ENCODE measurements at places on chromosomes 2 and 18.

DNA sequence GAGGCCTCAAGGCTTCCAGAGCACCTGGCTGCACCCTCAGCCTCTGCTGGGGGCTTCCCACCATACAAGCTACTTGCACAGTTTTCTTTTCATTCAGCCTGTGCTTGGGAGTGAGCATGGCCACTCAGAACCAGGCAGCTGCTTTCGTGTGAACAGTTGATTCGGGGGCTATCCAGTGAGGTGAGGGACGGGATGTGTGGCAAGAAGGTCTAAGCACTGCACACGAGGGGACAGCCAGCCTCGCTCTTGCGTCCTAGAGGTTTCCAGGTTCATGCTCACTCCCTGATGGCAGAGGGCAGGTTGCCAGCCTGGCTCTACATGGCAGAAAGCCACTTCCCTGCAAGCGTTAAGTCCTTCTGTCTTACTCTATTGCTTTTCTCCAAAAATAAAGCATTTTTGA, 146.2 kb downstream of the MBP start:
- DNase-seq: peak; percentile 22

- no peak for DNase-seq
These were observed 260.0 kb downstream of the ASXL3 start for GRCh38 chr18:33838054-33838453.

- no peak for DNase-seq
These were observed 710 bp upstream of the TMSB10 start for GRCh38 chr2:84904717-84905174.

DNA sequence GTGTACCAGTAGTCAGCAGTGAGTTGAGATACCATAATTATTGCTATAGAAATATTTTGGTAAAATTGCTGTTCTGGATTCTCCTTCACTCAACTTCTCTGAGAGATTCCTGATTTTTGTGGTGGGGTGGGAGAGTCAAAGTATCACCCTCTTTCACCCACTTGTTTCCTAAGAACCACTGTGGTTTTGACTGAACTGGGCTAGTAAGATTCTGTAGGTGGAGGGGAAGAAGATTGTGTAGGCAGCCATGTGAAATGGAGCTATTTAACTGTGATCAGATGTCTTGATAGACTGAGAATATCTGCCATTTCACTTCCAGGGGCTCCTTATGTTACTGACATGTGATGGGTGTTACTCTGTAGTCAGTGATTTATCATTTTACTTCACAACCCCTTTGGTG, 45.3 kb downstream of the BIRC6 start:
- DNase-seq: no peak

GRCh38 chr2:240789051-240789453, 31.0 kb downstream of the KIF1A start:
- no peak for DNase-seq

DNA sequence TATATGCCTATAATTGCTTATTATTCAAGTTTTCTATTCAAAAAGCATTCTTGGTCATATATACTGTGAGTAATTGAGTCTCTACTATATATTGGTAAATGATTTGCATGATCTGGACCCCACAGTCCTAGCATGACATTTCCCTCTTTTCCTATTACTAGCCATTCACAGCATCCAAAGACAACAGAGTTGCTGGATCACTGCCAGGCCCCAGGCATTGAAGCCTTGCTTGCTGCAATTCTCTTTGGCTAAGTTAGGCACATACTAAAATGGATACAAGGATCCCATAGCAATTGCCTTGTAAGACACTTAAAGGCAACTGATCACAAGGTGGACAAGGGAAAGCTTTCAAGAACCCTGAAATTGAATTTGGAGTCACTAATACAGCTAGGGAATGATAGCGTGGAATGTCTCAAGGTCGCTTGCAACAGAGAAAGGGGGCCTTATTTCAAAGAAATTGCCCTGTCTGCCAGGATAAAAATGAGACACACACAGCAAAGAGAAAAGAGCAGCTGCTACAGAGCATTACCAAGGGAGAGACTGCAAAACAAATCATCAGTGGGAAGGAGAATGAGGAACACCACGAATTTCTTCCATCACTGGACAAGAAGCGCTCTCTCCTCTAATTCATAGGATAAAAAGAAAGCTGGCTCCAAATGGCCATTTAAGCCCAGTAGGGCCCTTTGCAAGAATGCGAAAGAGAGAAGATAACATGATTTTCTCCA, 77.1 kb upstream of the EPHA4 start:
- peak; percentile 41 for DNase-seq

DNA sequence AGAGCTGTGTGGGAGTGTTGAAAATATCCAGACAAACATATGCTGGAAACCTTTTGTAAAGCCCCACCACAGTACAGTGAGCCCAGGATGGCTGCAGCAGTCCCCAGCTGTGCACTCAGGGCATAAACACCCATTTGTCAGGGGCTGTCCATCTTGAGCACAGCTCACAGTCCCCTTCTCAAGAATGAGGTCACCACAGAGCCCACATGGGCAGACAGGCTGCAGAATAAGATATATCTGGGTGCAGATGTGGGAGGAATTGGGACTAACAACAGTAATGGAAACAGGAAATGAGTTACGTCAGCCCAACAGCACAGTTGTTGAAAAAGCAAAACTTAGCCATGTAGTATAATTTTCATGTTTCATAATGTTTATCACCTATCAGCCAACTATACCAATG, 219.6 kb downstream of the ETAA1 start:
- DNase-seq: no peak

DNA sequence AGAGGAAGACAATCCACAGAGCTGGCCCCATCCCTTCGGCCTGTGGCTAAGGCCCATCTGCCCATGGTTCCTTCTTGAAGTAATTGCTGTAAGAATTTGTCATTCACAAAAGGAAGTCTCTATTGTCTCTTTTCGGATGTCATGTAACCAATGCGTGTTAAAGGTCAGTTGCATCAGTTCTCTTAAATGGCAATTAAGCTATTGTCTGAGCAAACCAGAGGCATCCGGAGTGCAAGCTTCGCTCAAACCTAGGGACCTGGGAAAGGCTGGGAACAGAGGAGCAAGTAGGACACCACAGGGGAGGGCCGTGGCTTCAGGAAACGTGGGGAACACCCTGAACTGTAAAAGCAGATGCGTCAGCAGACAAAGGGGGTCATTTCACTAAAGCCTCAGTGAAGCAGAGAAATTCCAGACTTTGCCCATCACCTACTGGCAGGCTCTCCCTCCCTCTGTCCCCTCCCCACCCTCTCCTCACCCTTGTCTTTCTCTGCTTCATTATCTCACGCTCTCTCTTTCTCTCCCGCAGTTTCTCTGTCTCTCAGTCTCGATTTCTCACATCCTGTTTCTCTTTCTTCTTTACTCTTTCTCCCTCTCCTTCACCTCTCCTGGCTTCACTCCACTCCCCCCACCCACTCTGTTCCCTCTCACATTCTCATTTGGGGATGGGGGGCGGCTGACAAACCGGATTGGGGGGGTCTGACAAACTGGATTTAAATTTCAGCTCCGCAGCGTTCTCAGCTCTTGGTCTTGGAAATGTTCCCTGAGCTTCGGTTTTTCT, 204.6 kb upstream of the TNP1 start:
- DNase-seq: no peak

DNA sequence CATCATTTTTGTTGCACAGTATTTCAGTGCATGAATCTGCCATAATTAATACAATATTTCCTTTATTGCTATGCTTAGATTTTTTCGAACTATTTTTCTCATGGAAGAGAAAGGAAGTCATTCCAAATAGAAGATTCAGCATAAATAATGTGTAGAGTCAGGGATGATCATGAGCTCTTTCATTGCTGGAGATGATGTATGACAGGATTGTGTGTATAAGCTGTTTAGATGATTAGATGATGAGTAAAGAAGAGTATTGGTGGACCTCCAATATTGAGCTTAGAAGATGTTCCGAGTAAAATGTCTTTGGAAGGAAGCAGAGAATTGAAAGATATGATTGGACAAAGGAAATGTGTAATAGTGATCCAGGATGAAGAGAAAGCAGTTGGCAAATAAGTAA, 364.5 kb downstream of the PARD3B start:
- no peak for DNase-seq

DNA sequence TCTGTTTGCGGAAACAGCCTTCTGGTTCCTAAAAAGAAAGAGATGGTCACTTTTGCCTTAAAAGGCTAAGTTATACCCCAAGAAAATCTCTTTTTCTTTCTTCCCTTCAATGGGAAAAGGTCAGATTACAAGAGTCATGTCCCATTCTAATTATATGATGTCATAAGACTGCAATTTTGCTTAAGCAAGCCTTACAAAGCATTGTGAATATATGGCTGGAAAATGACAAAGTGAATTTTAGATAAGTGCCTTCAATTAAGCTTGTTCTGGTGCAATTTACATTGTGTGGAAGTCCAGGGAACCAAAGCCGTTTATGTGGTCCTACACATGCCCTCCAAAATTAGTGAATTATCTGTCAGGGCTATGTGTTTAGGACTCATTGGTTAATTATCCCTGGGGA, 7.6 kb upstream of the BMP10 start:
- DNase-seq: no peak

- DNase-seq: peak; percentile 74
These were observed 3.1 kb upstream of the SEH1L start for GRCh38 chr18:12944709-12945108.

DNA sequence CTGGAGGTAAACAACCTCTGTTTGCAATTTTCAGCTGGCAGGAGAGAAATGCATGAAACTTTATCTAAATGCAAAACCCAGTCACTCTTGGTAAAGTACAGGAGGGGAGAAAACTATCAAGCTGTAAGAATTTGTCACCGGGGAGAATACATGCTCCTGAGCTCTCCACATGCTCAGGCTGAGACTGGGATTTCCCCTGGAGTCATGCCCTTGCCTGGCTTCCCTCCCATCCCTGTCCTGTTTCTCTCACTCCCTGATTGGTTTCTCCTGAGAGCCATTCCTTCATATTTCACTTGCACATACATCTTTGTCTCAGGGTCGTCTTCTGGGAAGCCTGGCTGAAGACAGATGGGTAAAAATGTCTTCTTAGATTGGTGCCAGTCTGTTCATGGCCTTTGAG, 52.9 kb upstream of the SPATS2L start:
- DNase-seq: no peak

DNA sequence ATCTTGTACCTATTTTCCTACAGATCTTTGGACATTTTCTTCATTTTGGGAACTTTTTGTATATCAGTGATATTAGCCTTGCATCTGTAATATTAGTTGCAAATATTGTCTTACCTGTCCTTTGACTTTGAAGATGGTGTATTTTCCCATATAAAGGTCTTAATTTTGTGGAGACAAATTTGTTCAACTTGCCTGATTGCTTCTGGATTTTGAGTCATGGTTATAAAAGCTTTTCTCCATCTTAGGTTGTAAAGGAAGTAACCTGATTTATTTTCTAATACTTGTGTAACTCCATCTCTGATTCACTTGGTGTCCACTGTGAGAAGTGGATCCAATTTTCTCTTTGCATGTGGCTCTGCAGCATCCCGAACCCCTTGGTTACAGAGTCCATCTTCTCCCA, 97.7 kb upstream of the OTOS start:
- no peak for DNase-seq

DNA sequence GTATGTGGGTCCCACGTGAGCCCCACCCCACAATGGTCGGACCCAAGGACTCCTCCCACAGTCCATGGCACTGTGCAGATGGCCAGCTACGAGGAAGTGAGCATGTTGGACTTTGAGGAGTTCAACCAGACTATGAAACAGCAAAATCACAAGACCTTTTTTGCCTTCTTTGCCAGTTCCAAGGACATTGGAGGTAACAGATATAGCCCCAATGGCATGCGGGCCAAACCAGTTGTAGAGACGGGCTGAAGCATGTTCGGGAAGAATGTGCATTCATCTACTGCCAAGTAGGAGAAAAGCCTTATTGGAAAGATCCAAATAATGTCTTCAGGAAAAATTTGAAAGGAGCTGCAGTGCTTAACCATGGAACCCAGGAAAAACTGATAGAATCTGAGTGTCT, 12.6 kb downstream of the DNER start:
- no peak for DNase-seq

GRCh38 chr2:144832048-144832447, 312.1 kb upstream of the ZEB2 start:
- no peak for DNase-seq

- DNase-seq: no peak
These were observed 21.3 kb downstream of the LIMS1 start for GRCh38 chr2:108555572-108555971.

DNA sequence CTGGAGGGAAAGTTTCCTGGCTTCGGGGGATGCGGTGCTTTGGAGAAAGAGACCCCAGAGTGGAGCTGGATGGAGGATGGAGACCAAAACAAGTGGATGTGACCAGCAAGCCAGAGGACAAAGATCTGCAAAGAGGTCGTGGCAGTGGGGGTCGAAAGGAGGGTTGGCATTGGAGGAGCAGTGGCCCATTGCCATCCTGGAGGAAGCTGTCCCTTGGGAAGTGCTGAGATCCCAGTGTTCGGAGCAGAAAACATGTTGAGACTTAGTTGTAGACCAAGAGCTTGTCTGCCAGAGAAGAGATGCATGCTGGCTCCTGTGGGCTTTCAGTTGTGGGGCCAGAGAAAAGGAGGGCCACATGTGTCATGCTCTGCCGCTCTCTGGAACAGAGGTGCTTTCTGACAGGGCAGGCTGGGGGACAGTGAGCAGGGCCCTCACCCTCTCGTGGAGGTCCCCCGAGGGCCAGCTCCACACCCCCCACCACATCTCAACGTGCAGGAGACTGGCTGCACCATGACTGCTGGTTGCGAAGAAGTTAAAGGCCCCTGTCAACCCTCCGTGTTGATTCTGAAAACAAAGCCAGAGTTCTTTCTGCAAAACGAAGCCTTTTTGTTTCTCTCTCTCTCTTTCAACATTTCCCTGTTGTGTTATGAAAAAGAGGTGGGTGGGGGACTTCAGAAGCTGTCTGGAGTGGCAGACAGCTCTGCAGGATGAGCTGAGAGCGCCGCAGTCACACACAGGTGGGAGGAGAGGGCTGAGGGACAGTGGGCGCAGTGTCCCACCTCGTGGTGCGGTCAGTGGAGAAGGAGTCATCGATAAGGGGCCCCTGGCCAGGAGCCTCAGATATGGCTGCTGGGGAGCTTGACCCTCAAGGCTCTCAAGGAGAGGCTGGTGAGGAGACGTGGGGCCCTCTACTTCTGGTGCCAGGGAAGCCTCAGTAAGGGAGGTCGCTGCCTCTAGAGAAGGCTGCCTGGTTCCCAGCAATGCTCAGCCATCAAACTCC, 77.6 kb upstream of the BCL2L11 start:
- DNase-seq: no peak

- DNase-seq: no peak
These were observed 37.0 kb upstream of the MEP1B start for GRCh38 chr18:32152705-32153448.

DNA sequence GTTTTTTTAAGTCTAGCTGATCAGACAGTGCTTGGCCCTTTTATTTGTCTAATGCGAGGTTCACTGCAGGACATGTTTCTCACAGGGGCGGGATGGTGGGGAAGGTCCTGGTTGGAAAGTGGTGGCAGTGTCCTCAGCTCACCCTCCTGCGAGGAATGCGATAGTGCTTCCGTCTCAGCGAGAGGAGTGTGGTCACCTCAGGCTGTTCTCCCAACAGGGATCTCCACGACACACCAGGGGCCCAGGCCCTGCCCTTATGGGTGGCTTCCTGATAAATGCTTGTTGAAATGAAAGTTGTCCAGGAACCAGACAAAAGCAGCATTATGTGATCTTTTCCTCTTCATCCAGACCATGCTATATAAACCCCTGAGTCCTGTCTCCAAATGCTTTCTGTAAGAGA, 70.1 kb downstream of the BOLA3 start:
- DNase-seq: no peak

- DNase-seq: no peak
These were observed 123.0 kb downstream of the ABCA12 start for GRCh38 chr2:215015421-215015820.
